ENCODE measurements at places on chromosomes 7 and 10. TPM values are rescaled to one million over a fixed set of nuclear protein-coding genes. Genes with fewer than 3 reads are reported as not detected.

DNA sequence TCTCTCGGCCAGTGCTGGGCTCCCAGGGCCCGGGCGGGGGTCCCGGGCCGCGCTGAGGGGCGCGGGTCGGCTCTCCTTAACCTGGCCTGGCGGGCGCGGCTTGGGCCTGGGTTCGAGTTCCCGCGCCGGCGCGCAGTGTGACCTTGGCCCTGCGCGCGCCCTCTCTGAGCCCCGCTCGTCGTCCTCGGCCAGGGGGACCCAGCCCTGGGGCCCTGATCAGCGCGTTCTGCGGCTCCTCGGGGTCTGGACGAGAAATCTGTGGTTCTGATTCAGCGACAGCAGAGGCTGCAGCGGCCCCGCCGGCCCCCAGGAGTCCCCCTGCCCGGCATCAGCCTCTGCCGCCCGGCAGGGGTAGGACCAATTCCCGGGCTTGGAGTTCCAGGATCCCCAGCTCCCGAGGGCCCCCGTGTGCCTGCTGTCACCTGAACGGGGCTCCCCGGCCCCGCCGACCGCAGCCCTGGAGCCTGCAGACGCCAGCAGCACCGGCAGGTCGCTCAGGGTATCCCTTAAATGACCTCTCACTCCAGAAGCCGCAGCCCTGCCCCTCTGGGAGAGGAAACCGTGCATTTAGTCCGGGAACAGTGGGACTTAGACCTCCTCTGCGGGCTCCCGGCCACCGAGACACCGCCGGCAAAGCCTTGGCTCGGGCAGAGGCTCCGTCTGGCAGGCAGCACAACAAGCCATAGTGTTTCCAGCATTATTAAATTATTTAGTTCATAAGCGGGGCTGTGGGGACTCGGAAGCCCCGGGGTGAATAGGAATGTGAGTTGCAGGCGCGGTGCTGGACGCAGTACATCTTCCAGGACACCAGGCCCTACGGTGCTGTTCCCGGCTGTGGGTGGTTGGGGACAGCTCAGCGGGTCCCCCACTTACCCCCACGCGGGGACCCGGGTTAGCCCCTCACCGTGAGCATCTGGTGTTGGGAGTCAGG, 572 bp downstream of the CHST12 start:
- peak overlapping the region; percentile 65 for H3K4me3 ChIP-seq
- DNase-seq: peak; percentile 32
- H3K36me3 ChIP-seq: no peaks in the 10 kb centered on the region
- H3K27ac ChIP-seq: peak overlapping the region; percentile 97

- no peak overlapping the region for H3K4me3 ChIP-seq
- DNase-seq: no peak
- H3K4me1 ChIP-seq: no peaks in the 10 kb centered on the region
- H3K36me3 ChIP-seq: no peaks in the 10 kb centered on the region
Observed at GRCh38 chr10:131994435-131994834, 12.7 kb upstream of the BNIP3 start.

DNA sequence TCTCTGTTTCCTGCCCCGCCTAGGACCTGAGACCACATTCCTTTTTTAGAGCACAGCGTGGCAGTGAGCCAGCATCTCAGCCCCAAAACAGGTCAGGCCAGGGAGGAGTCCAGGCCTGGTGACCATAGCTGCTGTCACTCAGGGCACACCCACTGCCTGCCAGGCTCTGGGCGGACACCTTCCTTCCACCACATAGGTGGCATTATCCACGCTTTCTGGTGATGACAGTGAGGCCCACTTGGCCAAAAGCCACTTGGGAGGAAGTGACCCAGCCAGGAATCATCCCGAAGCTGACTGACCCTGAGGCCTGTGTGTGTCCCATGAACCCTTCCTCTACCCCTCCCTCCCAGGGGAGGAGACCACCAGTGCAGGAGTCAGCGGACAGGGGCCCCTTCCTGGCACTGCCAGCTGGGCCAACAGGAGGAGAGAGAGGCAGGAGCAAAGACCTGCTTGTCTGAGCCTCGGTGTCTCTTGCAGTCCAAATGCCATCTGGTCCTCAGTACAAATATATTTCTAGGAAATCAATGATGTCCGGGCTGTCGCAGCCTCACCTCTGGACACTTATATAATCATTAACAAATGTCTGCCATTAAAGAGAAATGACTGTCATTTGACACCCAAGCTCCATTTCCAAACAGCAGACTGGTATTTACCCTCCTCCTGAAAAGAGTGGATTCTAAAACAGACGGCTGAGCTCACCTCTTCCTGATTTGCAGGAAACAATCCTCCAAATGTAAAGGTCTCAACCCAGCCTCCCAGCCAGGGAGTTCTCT, 63.0 kb downstream of the ABRAXAS2 start:
- no peak overlapping the region for H3K4me3 ChIP-seq
- no peaks in the 10 kb centered on the region for H3K36me3 ChIP-seq
- H3K27me3 ChIP-seq: peaks cover 6% of the 10 kb centered on the region

GRCh38 chr10:98323221-98324164, 55.5 kb upstream of the LOXL4 start:
- H3K27ac ChIP-seq: peak overlapping the region; percentile 12
- no peak for DNase-seq
- H3K27me3 ChIP-seq: peaks cover 4% of the 10 kb centered on the region
- H3K4me1 ChIP-seq: peaks cover 4% of the 10 kb centered on the region

GRCh38 chr10:621513-621912, 68.0 kb downstream of the DIP2C start:
- H3K27ac ChIP-seq: no peak overlapping the region
- H3K27me3 ChIP-seq: peaks cover 75% of the 10 kb centered on the region
- H3K4me3 ChIP-seq: no peak overlapping the region
- no peaks in the 10 kb centered on the region for H3K36me3 ChIP-seq
- peaks cover 27% of the 10 kb centered on the region for H3K4me1 ChIP-seq

DNA sequence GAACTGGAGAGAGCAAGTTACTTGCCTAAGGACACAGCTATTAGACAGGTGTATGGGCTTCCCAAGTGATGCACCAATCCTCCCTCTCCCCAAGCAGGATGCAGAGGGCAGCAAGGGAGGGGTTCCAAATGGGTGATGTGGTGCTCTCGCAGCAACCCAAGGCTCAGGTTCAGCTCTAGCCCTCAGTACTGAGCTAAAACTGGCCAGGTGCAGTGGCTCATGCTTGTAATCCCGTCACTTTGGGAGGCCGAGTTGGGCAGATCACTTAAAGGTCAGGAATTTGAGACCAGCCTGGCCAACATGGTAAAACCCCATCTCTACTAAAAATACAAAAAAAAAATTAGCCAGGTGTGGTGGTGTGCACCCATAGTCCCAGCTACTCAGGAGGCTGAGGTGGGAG, 40.7 kb downstream of the GPRIN2 start:
- no peaks in the 10 kb centered on the region for H3K36me3 ChIP-seq
- no peaks in the 10 kb centered on the region for H3K4me1 ChIP-seq
- H3K27ac ChIP-seq: no peak overlapping the region
- no peak overlapping the region for H3K4me3 ChIP-seq

DNA sequence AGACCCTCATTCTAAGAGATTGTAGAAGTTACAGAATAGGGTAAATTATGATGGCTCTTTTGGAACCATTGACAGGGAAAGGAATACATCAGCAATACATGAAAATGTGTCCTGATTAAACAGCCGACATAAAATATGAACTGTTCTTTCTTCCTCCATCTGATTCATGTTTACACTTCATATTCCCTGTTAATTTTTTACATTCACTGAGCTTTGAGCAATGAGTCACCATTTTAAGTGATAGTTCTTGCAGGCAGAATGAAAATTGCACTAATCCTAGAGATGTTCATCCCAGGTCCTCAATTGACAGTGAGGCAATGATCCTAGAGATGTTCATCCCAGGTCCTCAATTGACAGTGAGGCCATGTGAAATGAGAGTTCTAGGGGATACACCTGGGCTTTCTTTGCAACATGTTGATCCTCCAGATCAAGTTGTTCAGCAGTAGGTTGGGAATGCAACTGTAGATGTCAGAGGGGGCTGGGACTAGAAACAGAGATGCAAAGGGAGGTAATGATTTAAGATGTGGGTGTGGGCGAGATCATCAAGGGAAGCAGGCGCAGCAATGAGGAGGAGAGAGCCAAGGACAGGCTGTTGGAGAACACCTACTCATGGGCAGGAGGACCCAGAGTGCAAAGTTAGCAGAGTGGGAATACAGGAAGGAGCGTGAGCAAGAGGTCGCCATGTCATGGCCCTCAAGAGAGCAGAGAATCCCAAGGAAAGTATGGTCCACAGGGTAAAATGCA, 138.7 kb downstream of the ZNF365 start:
- H3K27ac ChIP-seq: no peak overlapping the region
- peaks cover 11% of the 10 kb centered on the region for H3K4me1 ChIP-seq
- no peaks in the 10 kb centered on the region for H3K27me3 ChIP-seq
- H3K4me3 ChIP-seq: no peak overlapping the region

GRCh38 chr7:15688911-15689310, 2.4 kb upstream of the MEOX2 start:
- H3K4me3 ChIP-seq: no peak overlapping the region
- no peaks in the 10 kb centered on the region for H3K4me1 ChIP-seq
- H3K36me3 ChIP-seq: peaks cover 8% of the 10 kb centered on the region
- no peak for DNase-seq
- peaks cover 20% of the 10 kb centered on the region for H3K27me3 ChIP-seq

DNA sequence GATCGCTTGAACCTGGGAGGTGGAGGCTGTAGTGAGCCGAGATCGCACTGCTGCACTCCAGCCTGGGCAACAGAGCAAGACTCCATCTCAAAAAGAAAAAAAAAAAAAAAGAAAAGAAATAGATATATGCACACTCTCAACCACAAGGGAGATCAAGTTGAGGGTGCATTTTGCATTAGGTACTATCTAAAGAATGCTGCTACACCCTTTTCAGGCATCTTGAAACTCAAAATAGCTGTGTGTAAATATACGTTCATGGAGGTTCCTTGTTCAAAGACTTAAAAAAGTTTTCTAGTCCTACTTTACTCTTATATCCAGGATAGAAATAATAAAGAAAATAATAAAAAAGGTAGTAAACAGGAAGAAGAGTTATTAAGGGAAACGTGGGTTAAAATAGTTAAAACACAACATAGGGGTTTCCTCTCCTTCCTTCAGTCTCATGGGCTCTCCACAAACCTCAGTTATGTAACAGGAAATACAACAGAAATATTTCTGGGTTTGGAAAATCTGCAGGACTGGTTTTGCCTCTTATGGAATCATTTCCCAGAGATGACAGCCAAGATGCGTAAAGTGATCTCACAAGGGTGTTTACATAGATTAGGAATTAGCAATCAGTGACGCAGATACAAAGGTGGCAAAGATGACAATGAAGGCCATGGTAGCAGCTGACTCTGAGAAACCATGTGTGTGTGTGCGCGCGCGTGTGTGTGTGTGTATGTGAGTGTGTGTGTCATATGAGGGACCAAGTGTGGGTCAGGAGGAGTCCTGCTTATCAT, 15.1 kb downstream of the STEAP4 start:
- peaks cover 5% of the 10 kb centered on the region for H3K36me3 ChIP-seq
- DNase-seq: no peak
- no peak overlapping the region for H3K27ac ChIP-seq

DNA sequence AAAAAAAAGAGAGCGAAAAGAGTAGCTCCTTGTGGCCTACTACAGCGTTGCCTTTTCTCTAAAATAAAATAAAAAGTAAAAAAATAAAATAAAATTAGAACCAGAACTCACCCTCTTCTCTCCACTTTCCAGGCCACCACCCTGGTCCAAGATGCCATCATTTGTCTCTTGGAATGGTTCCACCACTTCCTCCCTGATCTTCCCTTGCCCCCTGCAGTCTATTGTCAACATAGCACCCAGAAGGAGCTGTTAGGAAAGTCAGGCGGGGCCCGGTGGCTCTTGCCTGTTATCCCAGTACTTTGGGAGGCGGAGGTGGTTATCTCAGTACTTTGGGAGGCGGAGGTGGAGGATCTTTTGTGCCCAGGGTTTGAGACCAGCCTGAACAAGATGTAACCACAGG, 7.6 kb upstream of the GRID2IP start:
- no peak for DNase-seq
- H3K4me3 ChIP-seq: no peak overlapping the region
- no peaks in the 10 kb centered on the region for H3K36me3 ChIP-seq

DNA sequence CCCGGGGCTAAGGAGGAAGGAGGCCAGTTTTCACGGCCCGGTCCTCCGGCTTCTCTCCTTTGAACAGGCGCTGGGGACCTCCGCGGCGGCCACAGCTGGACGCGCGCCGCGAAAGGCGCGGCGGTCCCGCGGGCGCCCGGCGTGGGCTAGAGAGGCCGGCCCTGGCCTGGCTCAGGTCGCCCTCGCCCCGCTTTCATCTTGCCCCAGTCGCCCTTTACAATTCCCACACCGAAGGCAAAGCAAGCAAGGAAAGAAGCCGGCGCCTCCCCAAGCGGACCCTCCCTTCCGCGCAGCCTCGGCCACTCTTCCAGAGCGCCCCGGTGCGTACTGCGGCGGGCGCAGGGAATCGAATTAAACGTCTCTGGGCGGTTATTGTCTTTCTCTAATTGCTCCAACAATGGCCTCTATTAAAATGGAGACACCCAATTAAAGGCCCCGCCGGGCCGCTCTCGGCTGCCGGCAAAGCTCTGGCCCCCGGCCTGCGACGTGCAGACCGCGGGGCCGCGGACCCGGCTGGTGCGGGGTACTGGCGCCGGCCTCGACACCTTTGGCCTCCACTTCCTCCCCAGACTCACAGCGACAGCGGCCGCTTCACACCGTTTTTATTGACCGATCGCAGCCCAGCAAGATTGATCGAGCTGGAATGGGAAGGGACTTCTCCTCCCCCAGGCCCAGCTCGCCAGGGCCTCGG, 4.5 kb upstream of the GATA3 start:
- H3K27me3 ChIP-seq: peaks cover 53% of the 10 kb centered on the region
- H3K4me3 ChIP-seq: peak overlapping the region; percentile 76
- H3K4me1 ChIP-seq: peaks cover 49% of the 10 kb centered on the region
- no peaks in the 10 kb centered on the region for H3K36me3 ChIP-seq
- H3K27ac ChIP-seq: peak overlapping the region; percentile 31
- DNase-seq: no peak

INMT gene
- polyA plus RNA-seq: 0.11 TPM

SLC18A2 gene
- polyA plus RNA-seq: 0.08 TPM

RASSF4 gene
- polyA plus RNA-seq: 0.60 TPM

DLX5 gene
- not detected for polyA plus RNA-seq

UNCX gene
- polyA plus RNA-seq: not detected

Measured in naive B cell (primary cell).